ENCODE measurements at places on chromosomes 2 and 18.
A peak's percentile ranks its signal among the peaks of the same experiment; 100 is the strongest.

DNA sequence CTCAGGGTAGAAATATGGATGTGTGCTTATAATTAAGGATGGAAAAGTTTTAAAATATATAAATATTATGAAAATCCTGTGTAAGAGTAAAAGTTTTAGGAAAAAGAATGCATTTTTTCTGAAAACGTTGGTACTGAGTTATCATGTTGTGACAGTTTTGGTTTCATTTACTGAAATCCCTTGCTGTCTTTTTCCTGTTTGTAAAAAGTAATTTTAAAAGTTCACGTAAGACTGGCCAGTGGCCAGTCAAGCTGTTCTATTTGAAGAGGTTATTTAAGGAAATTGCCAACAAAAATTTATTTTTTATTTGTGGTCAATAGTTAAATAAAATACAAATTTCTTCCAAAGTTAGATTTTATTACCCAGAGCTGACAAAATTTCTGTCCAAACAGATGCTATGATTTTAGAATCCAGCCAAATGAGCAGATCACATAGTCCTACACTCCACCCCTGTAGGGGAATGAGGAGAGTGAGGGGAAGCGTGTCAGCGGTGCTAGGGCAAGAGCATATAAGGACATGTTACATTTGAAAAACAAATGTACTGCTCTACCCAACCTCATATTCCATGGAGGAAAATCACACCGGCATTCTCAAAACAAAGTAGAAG lies 297.8 kb upstream of the TFPI start:
- no peak for DNase-seq

- DNase-seq = no peak
Observed at GRCh38 chr18:35497027-35497369, 762 bp downstream of the INO80C start.

DNA sequence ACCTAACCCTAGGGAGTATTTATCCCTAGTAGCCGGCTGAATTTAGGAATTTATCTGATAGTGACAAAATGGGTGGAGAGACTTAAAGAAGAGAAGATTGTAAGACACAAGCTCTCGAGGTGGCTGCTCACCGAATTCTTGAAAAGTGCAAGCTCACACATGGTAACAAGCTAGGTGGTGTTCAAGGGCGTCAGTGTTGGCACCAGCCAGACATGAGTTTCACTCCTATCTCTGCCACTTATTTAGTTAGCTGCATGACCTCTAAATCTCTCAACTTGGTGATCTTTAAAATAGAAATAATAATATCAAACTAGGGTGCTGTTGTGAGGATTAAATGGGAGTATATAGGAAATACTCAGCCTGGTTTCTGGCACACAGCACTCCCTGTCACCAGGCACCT lies 102.6 kb upstream of the APCDD1 start:
- no peak for DNase-seq

DNA sequence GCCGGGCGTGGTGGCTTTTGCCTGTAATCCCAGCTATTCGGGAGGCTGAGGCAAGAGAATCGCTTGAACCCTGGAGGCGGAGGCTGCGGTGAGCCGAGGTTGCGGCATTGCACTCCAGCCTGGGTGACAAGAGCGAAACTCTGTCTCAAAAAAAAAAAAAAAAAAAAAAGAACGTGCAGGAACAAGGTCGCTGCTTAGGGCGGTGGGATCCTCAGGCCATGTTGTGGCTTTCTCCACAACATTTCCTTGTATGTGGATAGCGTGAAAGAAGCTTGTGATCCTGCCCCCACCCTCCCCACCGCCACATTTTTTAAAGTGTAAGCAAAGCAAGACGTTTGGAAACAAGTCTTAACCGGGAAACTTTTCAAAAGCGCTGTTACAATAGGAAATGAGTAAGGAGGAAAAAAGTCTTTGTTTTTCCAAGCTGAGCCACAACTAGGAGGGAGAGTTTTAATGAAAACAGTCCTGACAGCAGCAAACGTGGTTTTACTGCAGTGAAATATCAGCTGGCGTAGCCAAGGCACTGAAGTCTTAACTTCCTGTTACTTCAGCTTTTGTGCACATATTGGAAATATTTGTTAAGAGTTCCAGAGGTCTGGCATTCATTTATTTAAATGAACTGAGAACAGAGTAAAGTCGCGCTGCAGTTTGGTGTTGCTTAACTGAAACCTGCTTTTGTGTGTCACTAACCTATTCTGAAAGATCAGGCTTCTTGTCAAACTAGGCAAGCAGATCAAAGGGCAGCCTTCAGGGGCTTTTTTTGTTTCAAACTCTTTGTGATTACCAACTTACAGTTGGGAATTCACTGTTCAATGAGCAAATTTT lies 3.8 kb downstream of the TGIF1 start:
- DNase-seq = no peak

- DNase-seq = no peak
Observed at GRCh38 chr18:52824126-52824525, 484.1 kb downstream of the DCC start.

GRCh38 chr2:15760232-15760910 lies 168.7 kb downstream of the DDX1 start:
- no peak for DNase-seq

DNA sequence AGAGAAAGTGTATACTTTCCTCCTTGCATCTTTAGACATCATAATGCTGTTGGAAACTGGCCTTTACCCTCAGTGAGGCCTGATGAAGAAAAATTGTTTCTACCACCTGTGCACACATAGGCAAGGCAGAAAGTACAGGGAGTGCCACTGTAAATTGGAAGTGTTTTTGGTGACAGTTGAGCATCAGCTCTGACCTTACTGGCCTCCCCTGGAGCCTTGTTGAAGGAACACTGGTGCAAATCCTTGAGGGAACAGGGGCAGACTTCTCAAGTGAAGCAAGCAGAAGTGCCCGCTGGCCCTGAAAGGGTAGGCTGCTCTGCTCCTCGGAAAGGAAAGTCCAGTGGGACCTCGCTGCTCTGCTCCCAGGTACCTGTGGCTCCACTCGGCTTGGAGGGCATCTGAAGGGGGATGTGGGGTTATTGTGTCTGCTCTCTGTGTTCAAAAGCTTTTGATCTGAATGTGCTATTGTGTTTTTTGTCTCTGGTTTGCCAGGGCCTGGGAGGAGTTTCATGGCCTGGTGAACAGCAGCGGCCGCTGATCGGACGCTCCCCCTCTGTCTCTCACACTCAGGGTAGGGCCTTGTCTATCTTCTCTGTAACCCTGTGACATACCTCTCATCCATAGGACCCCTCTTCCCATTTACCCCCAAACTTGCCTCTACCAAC lies 23.4 kb downstream of the EIF4E2 start:
- DNase-seq = no peak

GRCh38 chr2:144650907-144651306 lies 131.0 kb upstream of the ZEB2 start:
- no peak for DNase-seq

DNA sequence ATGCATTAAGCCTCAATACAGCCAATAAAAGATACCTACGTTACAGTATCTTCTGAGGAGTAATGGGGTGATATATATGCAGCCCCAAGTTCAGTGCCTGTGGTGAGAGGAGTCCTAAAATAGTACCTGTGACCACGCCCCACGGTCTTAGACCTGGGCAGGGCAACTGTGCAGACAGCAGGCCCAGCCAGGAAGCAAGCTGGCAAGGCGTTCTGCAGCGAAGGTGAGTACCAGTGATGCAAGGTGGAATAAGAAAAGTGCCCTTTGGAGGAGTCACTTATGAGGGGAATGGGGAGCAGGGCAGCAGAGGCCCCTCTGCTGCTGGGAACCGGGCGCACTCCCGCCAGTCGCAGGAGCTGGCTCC lies 12.7 kb upstream of the MAP3K2 start:
- DNase-seq = no peak

- no peak for DNase-seq
Observed at GRCh38 chr2:48728840-48729239, 26.7 kb downstream of the LHCGR start.

GRCh38 chr2:43219383-43220228 lies 6.8 kb downstream of the ZFP36L2 start:
- DNase-seq = peak; percentile 67

DNA sequence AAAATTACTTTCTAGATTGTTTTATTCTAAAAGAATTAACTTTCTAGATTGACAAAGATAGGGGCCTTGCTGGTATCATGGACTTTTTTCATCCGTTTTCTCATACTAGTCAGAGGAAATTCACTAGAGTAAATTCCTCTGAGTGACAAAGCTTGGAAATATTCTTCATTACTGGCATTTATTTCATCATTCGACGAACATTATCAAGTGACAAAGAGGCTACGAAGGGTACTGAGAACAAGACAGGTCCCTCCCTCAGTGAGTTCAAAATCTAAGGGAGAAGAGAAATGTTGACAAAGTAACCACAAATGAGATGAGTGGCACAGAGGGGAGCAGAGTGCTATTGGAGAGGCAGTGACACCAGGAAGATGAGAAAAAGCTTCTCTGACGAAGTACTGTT lies 4.3 kb downstream of the EPG5 start:
- DNase-seq = no peak

DNA sequence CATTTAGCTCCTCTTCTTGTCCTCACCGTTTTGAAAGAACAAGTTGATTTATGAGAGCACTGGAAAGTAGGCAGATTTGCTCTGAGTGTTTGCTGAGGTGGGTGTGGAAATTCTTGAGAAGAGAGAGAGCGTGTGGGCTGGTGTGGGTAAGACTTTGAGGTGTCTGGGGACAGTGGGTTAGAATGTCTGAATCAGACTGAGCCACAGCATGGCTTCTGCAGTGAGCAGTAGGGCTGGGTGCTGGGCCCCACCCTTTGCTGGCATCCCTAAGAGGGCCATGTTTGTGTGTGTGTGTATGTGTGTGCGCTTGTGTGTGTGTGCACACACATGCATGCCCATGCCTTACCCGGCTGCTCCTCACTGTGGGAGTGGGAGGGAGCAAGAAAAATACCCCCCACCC lies 63.7 kb downstream of the COPS8 start:
- DNase-seq = no peak

DNA sequence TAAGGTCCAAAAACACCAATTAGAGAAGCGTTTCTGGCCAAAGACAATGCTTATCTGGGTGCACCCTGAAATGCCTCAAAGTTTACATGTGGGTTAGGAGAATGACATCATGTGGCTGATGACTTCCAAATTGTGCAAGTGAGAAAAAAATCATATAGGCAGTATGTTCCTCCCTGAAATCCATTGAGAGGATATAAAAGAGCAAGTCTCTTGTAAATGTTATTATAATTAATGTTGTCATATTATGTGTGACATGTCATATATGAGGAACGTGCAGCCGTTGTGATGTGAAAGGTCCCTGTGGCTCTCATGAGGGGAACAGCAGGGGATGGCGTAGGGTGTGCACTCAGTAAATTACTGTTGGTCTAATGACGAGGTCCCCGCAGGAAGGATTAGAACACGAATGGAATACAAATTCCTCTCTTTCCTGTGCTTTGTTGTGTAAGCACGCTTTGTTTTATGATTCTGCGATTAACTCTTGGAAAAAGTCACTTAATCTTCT lies 290.8 kb downstream of the PRKCE start:
- no peak for DNase-seq

DNA sequence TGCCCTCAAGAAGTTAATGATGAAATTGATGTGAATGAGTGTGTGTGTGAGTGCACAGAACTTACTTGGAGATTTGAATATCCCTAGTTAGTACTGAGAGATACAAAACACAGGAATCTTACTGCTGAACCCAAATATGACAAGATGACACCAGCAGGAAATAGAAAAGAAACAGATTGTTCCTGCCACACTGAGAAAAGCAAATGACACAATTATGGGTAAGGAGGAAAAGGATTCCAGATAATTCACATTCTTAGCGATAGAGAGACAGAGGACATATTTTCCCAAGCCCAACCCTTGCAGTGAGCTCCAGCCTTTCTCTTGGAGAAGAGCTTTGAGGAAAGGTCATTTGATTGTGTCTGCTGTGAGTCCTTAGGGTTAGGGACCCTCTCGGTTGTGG lies 105.7 kb upstream of the SMIM21 start:
- no peak for DNase-seq

DNA sequence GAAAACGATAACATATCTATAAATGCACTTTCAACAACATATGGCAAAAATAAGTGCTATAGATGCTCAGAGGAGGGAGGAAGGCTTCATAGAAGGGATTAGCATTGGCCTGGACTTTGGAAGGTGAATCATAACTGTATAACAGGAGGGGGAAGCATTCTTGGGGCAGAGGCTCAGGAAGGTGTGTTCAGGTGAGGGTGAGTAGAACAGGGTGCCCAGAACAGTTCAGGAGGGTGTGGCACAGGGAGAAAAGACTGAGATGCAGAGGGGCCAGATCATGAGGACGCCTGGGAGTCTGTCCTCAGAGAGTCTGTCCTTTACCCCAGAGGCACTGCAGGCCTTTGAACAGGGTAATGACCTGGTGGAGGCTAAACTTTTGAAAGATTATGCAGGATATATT lies 29.3 kb upstream of the MEP1B start:
- DNase-seq = no peak

DNA sequence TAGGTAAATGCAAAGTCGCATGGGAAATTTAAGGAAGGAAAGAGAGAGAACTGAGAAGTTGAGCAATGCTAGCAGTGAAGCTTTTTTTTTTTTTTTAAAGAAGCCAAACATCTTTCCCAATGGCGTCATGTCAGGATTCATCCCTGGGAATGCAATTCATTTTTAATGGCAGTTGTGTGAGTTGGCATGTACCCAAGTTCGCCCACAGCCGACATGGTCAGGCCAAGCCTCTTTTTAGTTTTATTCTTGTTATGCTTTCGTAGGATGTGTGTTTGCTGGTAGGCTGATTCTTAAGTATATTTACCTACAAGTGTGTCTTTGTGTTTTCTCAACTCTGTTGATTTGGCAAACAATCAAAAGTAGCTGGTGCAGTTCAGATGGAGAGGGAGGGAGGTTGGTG lies 127.6 kb upstream of the ITGA6 start:
- DNase-seq = no peak

DNA sequence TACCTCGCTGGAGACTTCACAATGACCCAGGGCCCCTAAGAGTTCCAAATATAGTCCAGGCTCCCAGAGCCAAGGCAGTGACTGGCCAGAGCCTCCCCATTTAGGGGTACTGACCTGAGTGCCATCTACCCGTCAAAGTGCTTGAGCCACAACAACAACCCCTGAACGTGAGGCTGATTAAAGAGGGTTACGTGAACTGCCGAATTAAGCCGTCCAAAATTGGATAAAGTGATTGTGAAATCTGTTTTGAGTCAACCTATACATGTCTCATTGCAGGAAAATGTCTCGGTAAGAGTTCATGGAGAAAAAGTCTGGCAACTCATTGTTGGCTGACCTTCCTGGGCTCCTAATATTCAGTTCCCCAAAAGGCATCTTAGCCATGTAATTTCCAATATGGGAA lies 116.3 kb downstream of the TTC32 start:
- no peak for DNase-seq

GRCh38 chr2:98556344-98557033 lies 51.8 kb downstream of the COA5 start:
- DNase-seq = no peak

Measured in iPS-NIHi11 (cell line).